ENCODE measurements at places on chromosomes 3 and 15. TPM values are rescaled to one million over a fixed set of nuclear protein-coding genes. Genes with fewer than 3 reads are reported as not detected.

DNA sequence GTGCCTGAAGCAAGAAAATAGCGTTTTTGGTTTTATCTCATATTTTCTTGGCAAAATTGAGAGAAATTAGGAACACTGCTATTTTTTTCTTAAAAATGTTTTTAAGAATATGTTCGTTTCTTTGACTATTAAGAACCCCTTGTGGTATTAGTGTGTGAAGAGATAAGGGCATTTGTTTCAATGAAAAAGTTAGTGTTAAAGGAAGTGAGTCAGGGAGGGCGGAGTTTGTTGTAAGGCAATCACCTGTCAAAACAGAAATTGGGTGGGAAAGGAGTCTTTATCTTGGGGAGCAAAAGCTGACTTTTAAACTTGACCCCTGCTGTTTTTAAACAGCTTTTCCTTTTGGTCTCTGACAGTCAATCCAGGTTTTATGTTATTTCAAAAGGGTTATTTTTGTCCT lies 4.2 kb downstream of the RAP2B start:
- no peak for DNase-seq
- peaks cover 7% of the 10 kb centered on the region for H3K36me3 ChIP-seq
- H3K4me1 ChIP-seq, result no peaks in the 10 kb centered on the region
- H3K27ac ChIP-seq, result no peak overlapping the region
- H3K4me3 ChIP-seq, result no peak overlapping the region

DNA sequence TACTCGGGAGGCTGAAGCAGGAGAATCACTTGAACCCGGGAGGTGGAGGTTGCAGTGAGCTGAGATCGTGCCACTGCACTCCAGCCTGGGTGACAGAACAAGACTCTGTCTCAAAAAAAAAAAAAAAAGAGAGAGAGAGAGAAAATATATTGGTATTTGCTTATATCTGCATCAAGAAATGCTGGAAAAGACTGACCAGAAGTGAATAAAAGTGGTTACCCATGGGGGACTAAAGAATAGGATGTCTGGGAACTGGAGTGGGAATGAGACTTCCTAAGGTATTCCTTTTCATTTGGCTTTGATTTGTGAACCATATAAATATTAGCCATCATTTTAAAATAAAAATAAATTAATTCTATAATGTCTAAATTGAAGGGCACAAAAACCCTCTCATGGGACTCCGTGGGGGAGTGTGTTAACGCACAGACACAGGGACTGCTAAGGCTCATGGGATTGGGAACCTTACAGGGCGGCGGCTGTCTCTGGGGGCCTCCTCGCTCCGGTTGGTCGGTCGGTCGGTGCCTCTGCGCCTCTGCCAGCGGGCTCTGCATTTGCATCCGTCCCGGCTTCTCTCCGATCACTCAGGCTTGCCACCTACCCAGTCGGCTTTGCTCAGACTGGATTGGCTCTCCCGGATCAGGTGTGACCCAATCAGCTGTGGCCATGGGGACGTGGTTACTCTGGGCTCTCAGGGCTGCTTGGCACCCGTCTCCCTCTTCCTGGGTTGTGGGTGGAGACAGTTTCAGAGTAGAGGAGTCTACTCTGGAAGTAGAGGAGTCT lies 12.7 kb upstream of the TSPAN3 start:
- H3K36me3 ChIP-seq, result no peaks in the 10 kb centered on the region
- no peak overlapping the region for H3K4me3 ChIP-seq
- peaks cover 3% of the 10 kb centered on the region for H3K4me1 ChIP-seq
- H3K27ac ChIP-seq, result no peak overlapping the region
- peak; percentile 81 for DNase-seq

DNA sequence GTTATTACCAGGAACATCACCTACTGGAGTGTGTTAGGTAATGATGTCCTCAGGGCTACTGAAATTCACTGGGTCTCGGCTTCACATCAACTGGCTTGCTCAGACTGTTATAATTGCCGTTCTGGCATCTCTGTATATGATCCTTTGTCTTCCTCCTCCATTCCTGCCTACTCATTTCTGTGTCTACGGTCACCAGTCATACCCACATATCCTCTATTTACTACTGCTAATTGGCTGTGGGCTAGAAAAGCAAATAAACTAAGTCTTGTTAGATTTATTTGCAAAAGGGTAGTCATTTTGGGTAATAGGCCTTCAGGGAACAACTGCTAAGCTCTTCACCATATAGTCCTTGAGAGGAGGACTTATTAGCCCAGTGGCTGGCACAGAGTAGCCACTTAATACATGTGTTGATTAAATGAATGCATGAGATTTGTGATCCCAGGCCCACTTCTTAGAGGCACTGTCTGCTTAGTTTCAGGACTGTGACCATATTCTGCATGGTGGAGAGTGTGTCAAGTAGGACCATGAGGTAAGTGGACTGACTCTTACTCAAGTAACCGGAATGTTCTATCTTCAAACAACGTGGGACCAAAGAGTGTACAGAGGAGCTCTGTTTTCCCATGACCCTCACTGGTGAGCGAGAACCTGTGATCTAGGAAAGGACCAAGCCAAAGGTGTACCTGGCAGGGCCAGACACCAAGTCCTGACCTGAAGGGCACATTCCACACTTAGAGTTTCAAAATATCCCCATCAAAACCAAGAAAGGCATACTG lies 13.2 kb downstream of the ZDHHC3 start:
- DNase-seq, result no peak
- peaks cover 12% of the 10 kb centered on the region for H3K36me3 ChIP-seq
- peaks cover 17% of the 10 kb centered on the region for H3K4me1 ChIP-seq
- no peaks in the 10 kb centered on the region for H3K27me3 ChIP-seq
- H3K4me3 ChIP-seq, result no peak overlapping the region

DNA sequence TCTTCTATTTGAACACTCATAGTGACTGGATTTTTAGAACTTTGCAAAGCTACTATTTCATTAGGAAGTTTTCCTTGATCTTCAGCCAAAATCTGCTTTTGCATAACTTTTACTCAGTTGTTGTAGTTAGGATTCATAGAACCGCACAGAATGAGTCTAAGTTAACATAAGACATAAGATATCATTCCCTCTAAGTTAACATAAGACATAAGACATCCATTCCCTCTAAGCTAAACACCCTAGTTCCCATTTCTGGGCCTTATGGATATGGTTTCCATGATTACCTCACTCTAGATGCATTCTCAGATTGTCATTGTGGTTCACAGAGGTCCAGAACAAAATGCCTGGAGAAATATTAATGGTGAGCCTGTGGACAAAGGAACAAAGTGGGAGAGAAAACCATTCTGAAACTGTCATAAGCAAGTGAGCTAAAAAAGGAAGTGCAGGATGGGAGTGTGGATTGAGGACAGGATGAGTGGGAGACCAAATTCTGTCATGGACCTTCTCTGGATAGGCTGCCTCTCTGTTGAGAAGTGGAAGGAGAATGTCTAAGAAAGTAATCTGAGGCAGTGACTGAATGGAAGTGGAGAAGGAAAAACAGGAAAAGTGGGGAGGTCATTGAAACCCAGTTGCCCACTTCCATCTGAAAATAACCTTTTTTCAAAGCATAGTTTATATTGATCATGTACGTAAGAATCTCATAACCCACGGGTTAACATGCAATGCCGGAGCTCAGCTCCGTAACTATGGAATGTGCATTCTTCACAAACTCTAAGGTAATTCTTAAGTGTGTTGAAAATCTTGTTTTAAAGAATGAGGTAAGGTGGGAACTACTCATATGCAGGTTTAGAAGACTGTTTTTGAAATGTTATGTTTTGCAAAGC lies 37.4 kb upstream of the SECISBP2L start:
- peaks cover 2% of the 10 kb centered on the region for H3K4me1 ChIP-seq
- no peak overlapping the region for H3K27ac ChIP-seq
- no peaks in the 10 kb centered on the region for H3K27me3 ChIP-seq

GRCh38 chr3:132268956-132269355 lies 48.3 kb upstream of the ACP3 start:
- H3K4me3 ChIP-seq, result no peak overlapping the region
- no peak overlapping the region for H3K27ac ChIP-seq
- H3K36me3 ChIP-seq, result no peaks in the 10 kb centered on the region
- H3K27me3 ChIP-seq, result no peaks in the 10 kb centered on the region
- H3K4me1 ChIP-seq, result no peaks in the 10 kb centered on the region
- no peak for DNase-seq

GRCh38 chr3:96958856-96959255 lies 144.5 kb downstream of the EPHA6 start:
- H3K4me3 ChIP-seq, result no peak overlapping the region
- no peaks in the 10 kb centered on the region for H3K36me3 ChIP-seq
- no peaks in the 10 kb centered on the region for H3K27me3 ChIP-seq
- H3K4me1 ChIP-seq, result no peaks in the 10 kb centered on the region

Gene CELSR3
- total RNA-seq, result 2.0 TPM

DNA sequence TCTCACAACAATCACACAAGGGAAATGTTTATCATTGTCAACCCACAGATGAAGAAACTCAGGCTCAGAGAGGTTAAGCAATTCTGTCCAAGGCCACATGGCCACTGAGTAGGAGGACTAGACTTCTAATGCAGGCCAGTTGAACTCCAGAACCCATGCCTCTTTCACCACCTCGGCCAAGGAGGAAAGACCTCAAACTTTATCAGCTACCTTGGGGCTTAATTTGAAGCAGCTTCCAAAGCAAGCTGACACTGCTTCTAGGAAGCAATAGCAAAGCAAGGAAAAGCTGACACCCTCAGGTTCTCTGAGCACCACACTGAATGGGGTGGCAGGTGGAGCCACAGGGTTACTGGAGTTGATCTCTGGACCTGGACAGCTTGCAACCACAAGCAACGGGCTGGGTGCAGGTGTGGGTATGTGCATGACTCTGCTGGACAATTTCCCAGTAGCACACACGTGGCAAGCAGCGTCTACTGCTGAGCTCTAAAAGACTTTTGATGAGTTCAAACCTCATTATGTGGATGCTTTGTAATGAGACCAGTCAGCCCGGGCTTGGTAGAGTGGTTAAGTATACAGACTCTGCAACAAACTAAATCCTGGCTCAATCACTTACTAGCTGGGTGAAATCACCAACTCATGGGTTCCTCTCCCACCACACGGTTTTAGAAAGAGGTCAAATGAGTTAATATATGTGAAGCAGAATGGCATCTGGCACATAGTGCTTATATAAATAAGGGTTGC lies 23.1 kb downstream of the CCNL1 start:
- no peak for DNase-seq
- no peaks in the 10 kb centered on the region for H3K36me3 ChIP-seq
- no peak overlapping the region for H3K4me3 ChIP-seq

Gene SPINK8
- total RNA-seq, result not detected

DNA sequence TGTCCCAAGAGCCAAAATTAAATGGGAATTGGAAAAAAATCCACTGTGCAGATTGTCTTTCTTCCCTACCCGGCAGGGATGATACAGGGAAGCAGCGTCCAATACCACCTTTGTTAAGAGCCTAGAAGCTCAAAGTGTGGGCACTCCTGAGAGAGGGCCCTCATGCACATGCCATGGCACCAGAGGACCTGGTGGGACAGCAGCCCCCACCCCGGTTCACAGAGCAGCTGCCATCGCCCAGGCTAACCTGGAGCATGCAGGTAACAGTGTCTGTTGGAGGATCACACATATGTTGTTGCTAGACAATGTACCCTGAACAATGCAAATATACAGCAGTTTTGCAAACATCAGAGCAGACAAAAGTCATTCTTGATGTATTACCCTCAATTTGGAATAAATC lies 206.5 kb downstream of the TJP1 start:
- H3K27ac ChIP-seq, result no peak overlapping the region
- H3K4me3 ChIP-seq, result no peak overlapping the region
- H3K36me3 ChIP-seq, result no peaks in the 10 kb centered on the region
- no peaks in the 10 kb centered on the region for H3K27me3 ChIP-seq
- DNase-seq, result no peak

Gene CADM2
- total RNA-seq, result 0.21 TPM

Gene CLDN1
- 29.8 TPM for total RNA-seq

DNA sequence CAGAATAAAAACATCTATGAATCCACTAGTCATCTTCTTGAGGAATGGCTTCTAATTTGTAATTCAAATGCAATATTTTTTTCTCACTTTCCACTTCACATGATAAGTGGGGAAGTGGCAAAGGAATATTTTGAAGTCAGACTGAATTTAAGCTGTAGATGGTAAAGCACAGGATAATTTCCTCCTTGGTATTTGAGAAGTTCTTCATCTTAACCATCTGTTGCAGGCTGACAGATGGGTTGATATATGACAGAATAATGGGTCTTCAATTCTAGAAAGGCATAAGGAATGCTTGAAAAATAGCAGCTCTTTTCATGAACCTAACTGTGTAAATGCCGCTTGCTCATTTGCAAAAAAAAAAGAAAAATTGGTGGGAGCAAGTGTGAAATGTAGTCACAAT lies 66.5 kb upstream of the SNTN start:
- H3K4me1 ChIP-seq, result no peaks in the 10 kb centered on the region
- H3K4me3 ChIP-seq, result no peak overlapping the region
- no peaks in the 10 kb centered on the region for H3K36me3 ChIP-seq
- DNase-seq, result no peak
- no peaks in the 10 kb centered on the region for H3K27me3 ChIP-seq

- peak; percentile 37 for DNase-seq
- peaks cover 2% of the 10 kb centered on the region for H3K4me1 ChIP-seq
- no peaks in the 10 kb centered on the region for H3K36me3 ChIP-seq
- H3K27me3 ChIP-seq, result no peaks in the 10 kb centered on the region
- no peak overlapping the region for H3K4me3 ChIP-seq
- H3K27ac ChIP-seq, result no peak overlapping the region
Observed at GRCh38 chr3:21274079-21274571, 476.9 kb downstream of the ZNF385D start.

Gene NSUN3
- total RNA-seq, result 11.7 TPM

Gene ILDR1
- 8.9 TPM for total RNA-seq

- H3K36me3 ChIP-seq, result peaks cover 49% of the 10 kb centered on the region
- no peaks in the 10 kb centered on the region for H3K27me3 ChIP-seq
- no peak for DNase-seq
Observed at GRCh38 chr3:126460381-126460780, 15.3 kb downstream of the ZXDC start.

DNA sequence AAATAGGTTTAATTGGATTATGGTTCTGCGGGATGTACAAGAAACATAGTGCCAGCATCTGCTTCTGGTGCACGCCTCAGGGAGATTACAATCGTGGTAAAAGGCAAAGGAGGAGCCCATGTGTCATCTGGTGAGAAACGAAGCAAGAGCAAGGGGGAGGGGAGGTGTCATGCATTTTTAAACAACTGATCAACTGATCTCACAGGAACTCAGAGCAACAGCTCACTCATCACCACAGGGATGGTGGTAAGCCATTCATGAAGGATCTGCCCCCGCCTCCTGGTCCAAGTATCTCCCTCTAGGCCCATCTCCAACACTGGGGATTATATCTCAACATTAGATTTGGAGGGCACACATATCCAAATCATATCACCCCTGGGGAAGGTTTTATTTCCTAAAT lies 42.1 kb upstream of the FGF7 start:
- no peak for DNase-seq
- H3K36me3 ChIP-seq, result no peaks in the 10 kb centered on the region
- H3K4me3 ChIP-seq, result no peak overlapping the region
- no peaks in the 10 kb centered on the region for H3K4me1 ChIP-seq

GRCh38 chr3:58418227-58418626 lies 15.4 kb downstream of the PDHB start:
- H3K27ac ChIP-seq, result no peak overlapping the region
- no peaks in the 10 kb centered on the region for H3K36me3 ChIP-seq
- no peak for DNase-seq
- no peak overlapping the region for H3K4me3 ChIP-seq
- no peaks in the 10 kb centered on the region for H3K27me3 ChIP-seq
- H3K4me1 ChIP-seq, result peaks cover 2% of the 10 kb centered on the region

Gene GRAMD1C
- total RNA-seq, result 7.5 TPM

Data from lung (tissue), 17 donors.